ENCODE measurements at places on chromosomes 4 and X. TPM values are rescaled to one million over a fixed set of nuclear protein-coding genes. Genes with fewer than 3 reads are reported as not detected.

CXCL5 gene
- total RNA-seq: 42.3 TPM

HTN1 gene
- total RNA-seq: not detected

PHOX2B gene
- not detected for total RNA-seq

DNA sequence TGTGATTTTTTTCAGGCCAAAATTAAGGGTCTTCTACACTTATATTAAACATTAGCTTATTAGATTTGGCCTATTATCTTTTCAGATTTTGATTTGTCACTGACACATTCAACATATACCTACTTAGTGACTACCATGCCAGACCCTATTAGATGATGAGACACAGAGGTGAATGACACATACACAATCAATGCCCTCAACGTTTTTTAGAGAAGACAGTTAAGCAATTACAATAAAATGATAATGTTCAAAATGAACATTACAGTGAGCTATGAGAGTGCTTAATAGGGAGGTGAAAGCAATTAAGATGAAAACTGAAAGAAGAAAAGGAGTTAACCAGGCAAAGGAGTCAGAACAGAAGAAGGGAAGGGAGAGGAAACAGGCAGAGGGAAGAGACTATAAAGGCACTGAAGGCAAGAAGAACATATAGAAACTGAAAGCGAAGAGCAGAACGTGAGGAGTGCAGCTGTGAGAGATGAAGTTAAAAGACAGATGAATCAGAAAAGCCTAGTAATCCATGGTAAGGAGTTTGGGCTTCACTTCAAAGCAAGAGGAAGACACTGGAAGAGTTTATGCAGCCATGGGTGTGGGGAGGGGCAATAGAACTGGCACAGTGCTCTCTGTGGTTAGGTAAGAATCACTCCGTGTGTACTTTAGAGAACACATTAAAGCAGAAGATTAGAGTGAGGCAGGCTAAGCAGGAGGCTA, 119.0 kb downstream of the REELD1 start:
- DNase-seq: peak; percentile 71

DNA sequence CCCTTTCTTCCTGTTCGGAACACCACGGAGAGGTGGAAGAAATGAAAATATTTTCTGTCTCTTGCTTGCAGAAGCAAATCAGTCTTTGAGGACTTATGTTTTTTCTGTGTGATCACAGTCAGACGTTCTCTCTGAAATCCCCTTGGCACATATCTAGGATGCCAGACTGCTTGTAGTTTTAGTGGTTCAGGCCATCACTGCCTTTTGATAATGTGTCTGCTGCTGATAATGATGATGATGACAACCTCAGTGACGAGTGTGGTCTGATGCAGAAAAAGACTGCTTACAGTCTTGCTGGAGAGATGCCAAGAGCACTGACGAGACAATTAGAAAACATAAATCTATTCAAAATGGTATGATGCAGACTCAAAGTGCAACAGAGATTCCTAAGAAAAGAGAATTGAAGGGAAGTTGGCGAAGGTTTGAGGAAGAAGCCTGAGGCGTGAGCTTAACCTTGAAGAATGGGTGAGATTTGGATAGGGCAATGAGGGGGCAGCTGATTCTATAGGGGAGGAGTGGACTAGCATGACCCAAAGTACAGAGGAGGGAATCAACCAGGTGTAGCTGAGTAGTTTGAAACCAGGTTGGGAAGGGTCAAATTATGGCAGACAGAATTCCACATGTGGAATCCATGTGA, 7.9 kb downstream of the RAB33A start:
- no peak for DNase-seq

GRCh38 chr4:174394915-174395314, 111.2 kb downstream of the CEP44 start:
- DNase-seq: peak; percentile 88

- no peak for DNase-seq
These were observed 119.7 kb upstream of the CXorf51A start for GRCh38 chrX:146934256-146934655.
